Endodermal cell (in vitro differentiated cells): ENCODE measurements at places on chromosomes 11 and 22.

- DNase-seq, result peak; percentile 59
Measured at GRCh38 chr11:82505379-82505778, 228.3 kb downstream of the FAM181B start.

DNA sequence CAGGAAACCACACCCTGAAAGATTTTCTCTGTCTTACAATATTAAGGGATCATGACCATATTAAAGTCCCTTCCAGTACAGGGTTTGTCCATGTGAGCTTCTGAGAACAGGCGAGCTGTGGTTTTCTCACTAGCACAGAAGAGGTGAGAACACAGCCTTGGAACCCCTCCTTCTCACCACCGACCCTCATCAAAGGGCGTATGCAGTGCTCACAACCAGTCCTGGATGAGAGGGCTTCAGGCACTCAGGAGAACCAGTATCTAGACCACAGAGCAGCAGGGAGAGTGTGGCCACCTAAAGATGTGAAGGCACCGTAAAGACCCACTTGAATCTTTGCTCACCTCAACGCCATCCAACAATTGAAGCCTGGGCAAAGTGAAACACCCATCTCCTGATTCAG, 397.0 kb downstream of the ETS1 start:
- no peak for DNase-seq

- no peak for DNase-seq
Measured at GRCh38 chr11:17129003-17129402, 51.5 kb upstream of the RPS13 start.

- no peak for DNase-seq
Measured at GRCh38 chr22:39383841-39384625, 15.5 kb upstream of the TAB1 start.

DNA sequence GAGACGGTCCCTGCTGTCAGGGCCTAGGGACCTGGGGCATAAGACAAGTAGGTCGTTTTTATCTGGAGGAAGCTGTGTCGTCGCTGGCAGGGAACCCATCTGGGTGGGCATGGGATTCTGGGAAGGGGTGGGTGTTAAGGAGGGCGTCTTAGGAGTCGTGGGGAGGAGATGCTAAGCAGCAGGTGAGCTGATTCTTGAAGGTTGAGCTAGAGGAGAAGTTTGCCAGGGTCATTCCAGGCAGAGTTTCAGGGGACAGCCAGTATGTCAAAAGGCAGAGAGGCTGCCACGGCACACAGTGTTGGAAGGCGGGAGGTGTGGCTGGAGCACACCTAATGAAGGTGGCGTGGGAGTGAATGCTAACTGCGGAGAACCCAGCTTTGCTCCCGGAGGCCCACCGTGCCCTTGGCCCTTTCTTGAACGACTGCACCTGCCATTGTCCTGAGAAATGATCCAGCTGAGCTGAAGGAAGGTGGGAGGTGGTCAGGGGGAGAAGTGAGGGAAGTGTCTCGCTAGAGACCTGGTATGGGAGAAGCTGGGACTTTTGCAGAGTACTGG, 1.3 kb downstream of the FAM118A start:
- DNase-seq, result no peak

GRCh38 chr11:79762279-79762921, 321.6 kb upstream of the TENM4 start:
- no peak for DNase-seq

- DNase-seq, result no peak
Measured at GRCh38 chr22:20904008-20904979, 12.9 kb upstream of the CRKL start.

- no peak for DNase-seq
Measured at GRCh38 chr22:22196018-22196533, 48.5 kb upstream of the VPREB1 start.

DNA sequence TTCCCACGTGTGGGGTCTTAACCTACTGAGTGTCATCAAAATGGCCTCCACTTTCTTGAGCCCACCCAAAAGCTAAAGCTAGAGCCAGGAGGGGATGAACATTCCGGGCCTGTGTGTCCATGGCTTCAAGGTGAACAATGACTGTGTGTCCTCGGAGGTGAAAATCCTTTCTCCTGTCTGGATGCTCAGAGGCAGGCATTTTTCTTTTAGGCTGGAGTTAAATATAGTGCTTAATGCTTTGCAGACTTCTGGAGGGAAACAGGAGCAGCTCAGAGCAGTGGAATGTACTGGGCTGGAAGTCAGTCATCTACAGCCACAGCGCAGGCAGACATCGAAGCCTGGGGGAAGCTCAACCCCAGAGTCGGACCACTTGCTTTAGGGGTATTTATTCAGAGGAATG, 68.6 kb upstream of the TMEM45B start:
- no peak for DNase-seq

GRCh38 chr11:590997-591396, 14.7 kb downstream of the PHRF1 start:
- no peak for DNase-seq

DNA sequence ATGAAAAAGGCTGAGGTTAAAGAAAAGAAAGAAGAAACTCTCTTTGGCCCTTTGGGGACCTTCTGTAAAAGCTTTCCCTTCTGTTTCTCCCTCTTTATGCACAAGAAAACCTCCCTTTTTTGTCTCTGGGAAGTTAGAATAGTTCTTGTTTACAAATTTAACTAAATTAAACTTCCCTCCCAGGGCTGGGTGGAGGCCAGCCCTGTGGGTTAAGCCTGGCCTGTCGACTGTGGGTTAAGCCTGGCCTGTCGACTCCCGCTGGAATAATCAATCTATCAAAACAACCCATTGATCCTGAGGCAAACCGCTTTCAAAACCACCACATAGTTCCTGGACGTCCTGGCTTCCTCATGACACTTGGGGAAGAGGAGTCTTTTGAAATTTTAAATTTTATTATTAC, 1.2 kb upstream of the DRG1 start:
- DNase-seq, result no peak

GRCh38 chr11:39374963-39375698, 2084.3 kb downstream of the LRRC4C start:
- no peak for DNase-seq

DNA sequence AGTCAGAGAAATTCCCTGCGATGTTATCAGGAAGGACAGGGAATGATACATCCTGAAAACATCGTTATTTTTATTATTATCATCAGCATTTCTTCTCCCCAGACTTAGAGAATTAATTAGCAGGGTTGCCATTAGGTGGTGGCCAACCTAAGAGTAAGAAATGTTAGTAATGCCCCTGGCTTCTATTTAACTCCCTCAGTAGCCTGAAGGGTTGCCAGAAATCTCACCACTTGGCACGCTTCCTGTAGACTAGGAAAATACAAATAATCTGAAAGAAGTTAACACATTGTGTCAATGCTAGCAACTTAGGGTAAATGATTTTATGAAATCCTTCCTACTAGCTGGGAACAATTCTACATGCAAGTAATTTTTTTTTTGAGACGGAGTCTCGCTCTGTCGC, 45.5 kb downstream of the ENDOD1 start:
- DNase-seq, result no peak
